NCI-H2081 treated with DMSO at 0.1 percent for 48 hours (cell line): ENCODE measurements at places on chromosomes 1 and 21.

DNA sequence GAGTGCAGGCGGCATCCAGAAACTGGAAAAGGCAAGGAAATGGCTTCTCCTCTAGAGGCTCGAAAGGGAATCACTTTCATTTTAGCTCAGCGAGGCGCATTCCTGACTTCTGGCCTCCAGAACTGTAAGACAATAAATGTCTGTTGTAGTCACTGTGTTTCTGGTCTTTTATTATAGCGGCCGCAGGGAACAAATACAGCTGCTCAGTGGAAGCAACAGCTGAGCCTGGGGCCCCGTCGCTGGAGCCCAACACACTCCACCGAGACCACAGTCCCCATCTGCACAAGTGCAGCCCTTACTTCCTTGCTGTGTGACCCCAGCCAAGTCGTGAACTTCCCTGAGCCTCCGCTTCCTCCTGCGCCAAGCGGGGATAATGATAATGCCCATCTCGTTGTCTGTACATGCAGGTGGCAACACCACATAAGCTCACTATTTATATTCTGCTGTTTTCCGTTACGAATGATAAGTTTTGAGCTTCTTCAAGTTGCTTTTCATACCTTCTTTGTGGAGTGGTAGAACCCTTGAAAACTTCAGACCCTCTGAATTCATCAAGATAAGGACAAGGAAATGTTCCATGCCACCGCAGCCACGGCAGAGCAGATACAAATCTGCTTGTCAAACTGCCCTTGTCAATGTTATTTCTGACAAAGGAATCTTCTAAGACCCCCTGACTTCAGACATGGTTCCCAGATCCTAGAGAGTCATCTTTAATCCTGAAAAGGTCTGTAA is 3.2 kb upstream of the LAPTM5 start:
- DNase-seq, result no peak

GRCh38 chr1:167555971-167556714 is 2.6 kb upstream of the CREG1 start:
- DNase-seq, result peak; percentile 21

DNA sequence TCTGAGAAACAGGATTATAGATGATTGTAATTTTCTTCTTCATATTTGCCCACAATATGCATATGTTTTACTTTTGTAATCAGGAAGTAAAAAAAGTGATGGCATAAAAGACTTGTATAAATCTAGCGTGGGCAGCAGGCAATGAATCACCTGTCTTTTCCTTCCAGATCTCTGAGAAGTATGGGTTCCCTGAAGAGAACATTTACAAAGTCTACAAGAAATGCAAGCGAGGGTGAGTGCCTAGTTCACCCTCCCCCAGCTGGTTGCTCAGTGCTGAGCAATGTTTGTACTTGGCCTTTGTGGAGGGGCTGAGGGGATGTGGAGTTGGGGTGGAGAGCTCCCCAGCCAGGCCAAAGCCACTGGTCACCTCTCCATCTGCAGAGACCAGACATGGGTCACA is 30.7 kb downstream of the GRHL3 start:
- no peak for DNase-seq

DNA sequence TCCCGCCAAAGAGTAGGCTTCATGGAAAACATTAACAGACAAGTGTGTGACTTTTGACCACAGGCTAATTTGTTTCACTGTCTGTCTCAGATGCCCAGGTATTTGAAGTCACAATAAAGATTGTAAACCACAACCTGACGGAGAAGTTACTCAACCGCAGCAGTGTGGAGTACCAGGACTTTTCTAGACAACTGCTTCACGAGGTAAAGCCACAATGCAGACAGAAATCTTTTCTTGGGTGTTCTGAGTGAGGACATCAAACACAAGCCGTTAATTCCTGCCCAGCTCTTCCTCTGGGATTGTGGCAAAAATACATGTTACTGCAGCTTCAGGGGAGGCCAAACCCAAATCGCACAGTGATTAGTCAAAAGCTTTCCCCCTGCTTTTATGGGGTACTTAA is 31.0 kb downstream of the UMODL1 start:
- DNase-seq, result no peak

DNA sequence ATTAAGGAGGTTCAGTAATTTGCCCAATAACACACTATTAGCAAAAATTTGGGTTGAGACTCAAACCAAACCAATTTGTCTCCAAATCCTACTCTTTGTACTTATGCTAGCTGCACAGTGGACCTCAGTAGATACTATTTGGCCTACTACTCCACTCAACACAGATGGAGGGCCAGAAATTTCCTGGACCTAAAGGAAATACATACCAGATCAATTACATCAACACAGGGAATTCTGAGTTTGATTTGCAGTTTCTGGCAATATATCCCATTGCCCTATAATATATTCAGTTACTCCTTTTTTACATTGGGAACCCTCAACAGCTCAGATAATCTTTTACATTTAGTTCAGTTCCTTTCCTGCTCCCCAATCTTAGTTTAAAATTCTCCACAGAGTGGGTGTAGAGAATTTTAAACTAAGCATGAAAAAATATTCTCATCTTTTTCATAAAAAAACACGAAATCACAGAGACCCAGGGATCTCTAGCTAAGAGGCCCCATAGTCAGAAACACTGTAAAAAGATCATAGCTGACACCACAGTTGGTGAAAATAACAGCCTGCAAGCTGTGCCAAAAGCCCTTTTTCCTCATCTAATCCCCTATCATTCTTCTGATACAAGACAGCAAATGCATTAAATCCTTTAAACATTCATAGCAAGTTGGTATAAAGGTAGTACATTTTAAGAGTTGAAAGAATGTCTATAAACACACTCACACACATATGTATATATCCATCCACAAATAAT is 317.7 kb upstream of the ESRRG start:
- no peak for DNase-seq

- no peak for DNase-seq
Observed at GRCh38 chr1:155981266-155982088, 3.1 kb upstream of the ARHGEF2 start.

- DNase-seq, result no peak
Observed at GRCh38 chr1:57845041-57845440, 421.2 kb upstream of the DAB1 start.

GRCh38 chr1:56222914-56223540 is 356.3 kb downstream of the PLPP3 start:
- DNase-seq, result no peak
